ENCODE measurements at places on chromosomes 13 and 19.

GRCh38 chr13:112889351-112890290 lies 79.4 kb upstream of the MCF2L start:
- DNase-seq, result no peak
- H3K4me1 ChIP-seq, result peaks cover 6% of the 10 kb centered on the region
- peaks cover 12% of the 10 kb centered on the region for H3K27me3 ChIP-seq
- no peaks in the 10 kb centered on the region for H3K36me3 ChIP-seq

DNA sequence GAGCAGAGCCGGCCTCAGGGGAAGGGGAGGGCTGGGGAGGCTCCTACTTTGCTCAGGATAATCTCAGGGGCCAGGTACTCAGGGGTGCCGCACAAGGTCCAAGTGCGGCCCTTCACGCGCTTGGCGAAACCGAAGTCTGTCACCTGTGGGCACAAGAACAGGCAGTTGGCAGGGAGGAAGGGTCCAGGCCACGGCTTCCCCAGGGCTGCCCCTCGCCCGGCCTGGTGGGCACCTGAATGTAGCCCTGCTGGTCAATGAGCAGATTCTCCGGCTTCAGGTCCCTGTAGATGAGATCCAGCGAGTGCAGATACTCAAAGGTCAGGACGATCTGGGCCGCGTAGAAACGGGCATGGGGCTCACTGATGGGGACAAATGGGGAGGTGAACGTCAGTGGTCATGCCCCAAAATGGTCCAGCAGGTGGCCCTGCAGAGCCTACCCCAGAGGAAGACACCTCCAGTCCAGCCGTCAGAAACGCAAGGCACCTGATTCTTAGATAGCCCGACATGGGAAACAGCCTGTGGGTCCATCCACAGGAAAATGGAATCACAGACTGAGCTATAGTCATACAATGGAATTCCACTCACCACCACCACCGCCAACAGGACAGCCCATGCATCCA lies 7.1 kb upstream of the SAMD1 start:
- no peaks in the 10 kb centered on the region for H3K36me3 ChIP-seq
- no peak overlapping the region for H3K4me3 ChIP-seq
- no peak for DNase-seq
- no peaks in the 10 kb centered on the region for H3K4me1 ChIP-seq
- no peaks in the 10 kb centered on the region for H3K27me3 ChIP-seq
- H3K27ac ChIP-seq, result no peak overlapping the region

GRCh38 chr19:33312065-33312464 lies 9.7 kb upstream of the CEBPA start:
- H3K27ac ChIP-seq, result no peak overlapping the region
- DNase-seq, result no peak
- H3K4me3 ChIP-seq, result no peak overlapping the region
- H3K36me3 ChIP-seq, result no peaks in the 10 kb centered on the region

GRCh38 chr13:27401210-27401609 lies 23.2 kb upstream of the GTF3A start:
- H3K4me1 ChIP-seq, result no peaks in the 10 kb centered on the region
- DNase-seq, result no peak
- no peak overlapping the region for H3K27ac ChIP-seq
- H3K4me3 ChIP-seq, result no peak overlapping the region
- no peaks in the 10 kb centered on the region for H3K36me3 ChIP-seq

DNA sequence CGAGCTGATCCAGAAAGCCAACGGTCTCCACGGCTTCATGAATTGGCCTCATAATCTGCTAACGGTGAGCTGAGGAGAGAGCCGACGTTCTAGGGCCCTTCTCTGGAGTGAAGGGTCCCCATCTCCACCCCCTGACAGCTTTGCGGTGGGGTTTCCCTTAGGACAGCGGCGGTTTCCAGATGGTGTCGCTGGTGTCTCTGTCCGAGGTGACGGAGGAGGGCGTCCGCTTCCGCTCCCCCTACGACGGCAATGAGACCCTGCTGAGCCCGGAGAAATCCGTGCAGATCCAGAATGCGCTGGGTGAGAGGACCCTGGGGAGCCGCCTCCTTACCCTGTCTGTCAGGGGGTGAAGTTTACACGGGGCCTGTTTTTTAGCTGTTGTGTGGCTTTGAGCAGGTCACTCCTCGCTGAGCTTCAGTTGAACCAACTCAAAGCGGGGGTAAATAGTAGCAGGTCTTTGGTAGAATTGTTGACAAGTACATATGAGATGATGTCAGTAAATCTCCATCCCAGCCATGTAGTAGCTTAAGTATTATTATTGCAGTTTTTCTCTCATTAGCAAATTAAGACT lies 801 bp downstream of the QTRT1 start:
- DNase-seq, result no peak
- no peaks in the 10 kb centered on the region for H3K27me3 ChIP-seq
- peaks cover 8% of the 10 kb centered on the region for H3K4me1 ChIP-seq
- peak overlapping the region; percentile 95 for H3K4me3 ChIP-seq
- H3K36me3 ChIP-seq, result no peaks in the 10 kb centered on the region

DNA sequence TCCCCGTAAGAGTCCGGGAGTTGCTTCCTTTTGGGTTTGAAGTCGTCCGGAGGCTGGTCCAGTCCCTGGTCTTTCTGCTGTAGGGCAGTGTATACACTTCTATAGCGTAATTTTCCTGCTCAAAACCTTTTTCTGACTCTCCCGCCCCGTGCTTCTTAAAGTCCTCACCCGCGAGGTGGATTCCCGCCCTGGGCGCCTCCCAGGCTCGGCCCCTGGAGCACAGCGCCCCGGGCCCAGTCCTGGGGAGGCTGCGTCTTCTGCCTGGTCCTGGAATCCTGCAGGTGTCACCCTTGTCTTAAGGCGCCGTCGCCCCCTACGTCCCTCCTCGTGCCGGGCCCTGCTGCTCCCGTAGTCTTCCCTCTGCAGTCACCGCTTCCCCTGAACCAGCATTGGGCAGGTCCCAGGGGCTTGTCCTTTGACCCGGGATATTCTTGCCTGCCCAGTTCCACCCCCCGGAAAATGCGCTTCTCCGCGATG lies 34.4 kb upstream of the ZNF808 start:
- no peak for DNase-seq
- H3K4me1 ChIP-seq, result no peaks in the 10 kb centered on the region
- H3K27ac ChIP-seq, result no peak overlapping the region
- peaks cover 3% of the 10 kb centered on the region for H3K36me3 ChIP-seq
- H3K27me3 ChIP-seq, result no peaks in the 10 kb centered on the region

- H3K27me3 ChIP-seq, result no peaks in the 10 kb centered on the region
- H3K4me3 ChIP-seq, result no peak overlapping the region
- no peaks in the 10 kb centered on the region for H3K36me3 ChIP-seq
- DNase-seq, result no peak
- H3K4me1 ChIP-seq, result peaks cover 10% of the 10 kb centered on the region
These were observed 2.8 kb downstream of the BRME1 start for GRCh38 chr19:13902993-13903555.

DNA sequence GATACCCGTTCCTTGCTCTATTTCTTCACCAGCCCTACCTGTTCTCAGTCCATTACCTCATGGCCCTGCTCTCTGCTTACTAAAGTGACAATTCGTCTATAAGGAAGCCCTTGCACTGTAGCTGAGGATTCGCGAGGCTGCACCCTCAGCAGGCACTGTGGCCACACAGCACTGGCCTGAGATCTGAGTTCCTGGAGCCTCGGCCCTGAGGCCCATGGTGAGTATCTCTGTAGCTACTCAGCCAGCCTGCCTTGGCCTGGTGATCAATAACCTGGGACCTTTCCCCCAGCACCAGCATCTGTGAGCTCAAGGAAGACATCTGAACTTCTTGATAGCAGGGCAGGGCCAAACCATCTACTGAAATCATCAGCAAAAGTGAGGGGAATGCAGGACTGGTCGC lies 90.7 kb downstream of the RGCC start:
- H3K36me3 ChIP-seq, result no peaks in the 10 kb centered on the region
- peaks cover 6% of the 10 kb centered on the region for H3K27me3 ChIP-seq
- DNase-seq, result no peak
- peaks cover 3% of the 10 kb centered on the region for H3K4me1 ChIP-seq
- H3K27ac ChIP-seq, result no peak overlapping the region

GRCh38 chr19:5784581-5785147 lies at the start of gene PRR22:
Gene PRR22, minus strand, starts transcription at chr19:5784746. Its CDS starts 86 bp downstream, at chr19:5784660.
- H3K4me1 ChIP-seq, result peaks cover 5% of the 10 kb centered on the region
- H3K27me3 ChIP-seq, result no peaks in the 10 kb centered on the region
- no peak within 1 kb of the TSS for H3K27ac ChIP-seq
- DNase-seq, result no peak
- peaks cover 5% of the 10 kb centered on the region for H3K36me3 ChIP-seq

DNA sequence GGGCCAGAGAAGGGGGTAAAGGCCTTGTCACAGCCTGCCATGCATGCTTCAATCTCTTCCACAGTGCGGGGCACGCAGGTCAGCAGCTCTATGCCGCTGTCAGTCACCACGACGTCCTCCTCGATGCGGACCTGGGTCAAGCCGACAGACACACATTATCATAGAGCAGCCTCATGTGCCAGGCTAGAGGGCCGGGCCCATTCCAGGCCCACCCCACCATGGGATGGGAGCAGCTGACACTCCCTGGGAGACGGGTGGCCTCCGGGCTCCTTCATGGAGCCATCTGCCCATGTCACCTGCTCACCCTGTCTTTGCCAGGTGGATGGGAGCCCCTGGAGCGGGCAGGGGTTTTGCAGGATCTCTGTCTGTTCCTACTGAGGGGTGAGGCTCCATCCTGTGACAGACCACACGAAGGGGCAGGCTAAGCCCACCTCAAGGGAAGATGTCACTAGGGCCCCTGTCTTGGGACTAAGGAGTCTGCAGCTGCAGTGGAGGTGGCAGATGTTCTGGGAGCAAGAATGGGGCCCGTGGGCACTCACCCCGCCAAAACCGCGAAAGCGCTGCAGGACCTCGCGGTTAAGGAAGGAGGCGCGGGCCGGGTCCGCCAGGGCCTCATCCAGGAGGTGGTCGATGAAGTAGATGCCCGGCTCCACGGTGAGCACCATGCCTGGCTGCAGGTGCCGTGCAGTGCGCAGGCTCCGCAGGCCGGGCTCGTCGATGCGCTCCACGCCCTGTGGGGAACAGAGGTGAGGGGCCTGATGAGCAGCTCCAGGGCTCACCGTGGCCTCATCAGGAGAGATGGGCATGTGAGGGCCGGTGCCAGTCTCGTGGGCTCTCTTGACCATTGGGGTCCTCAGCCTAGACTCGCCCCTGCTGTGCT lies 14.1 kb downstream of the CEBPG start:
- peak overlapping the region; percentile 45 for H3K27ac ChIP-seq
- no peak for DNase-seq
- no peaks in the 10 kb centered on the region for H3K27me3 ChIP-seq
- H3K4me1 ChIP-seq, result peaks cover 11% of the 10 kb centered on the region
- H3K36me3 ChIP-seq, result peaks cover 5% of the 10 kb centered on the region

- peaks cover 53% of the 10 kb centered on the region for H3K27me3 ChIP-seq
- no peaks in the 10 kb centered on the region for H3K4me1 ChIP-seq
- no peak for DNase-seq
- H3K36me3 ChIP-seq, result no peaks in the 10 kb centered on the region
- no peak overlapping the region for H3K4me3 ChIP-seq
These were observed 59.3 kb upstream of the ABCC4 start for GRCh38 chr13:95360464-95361097.

DNA sequence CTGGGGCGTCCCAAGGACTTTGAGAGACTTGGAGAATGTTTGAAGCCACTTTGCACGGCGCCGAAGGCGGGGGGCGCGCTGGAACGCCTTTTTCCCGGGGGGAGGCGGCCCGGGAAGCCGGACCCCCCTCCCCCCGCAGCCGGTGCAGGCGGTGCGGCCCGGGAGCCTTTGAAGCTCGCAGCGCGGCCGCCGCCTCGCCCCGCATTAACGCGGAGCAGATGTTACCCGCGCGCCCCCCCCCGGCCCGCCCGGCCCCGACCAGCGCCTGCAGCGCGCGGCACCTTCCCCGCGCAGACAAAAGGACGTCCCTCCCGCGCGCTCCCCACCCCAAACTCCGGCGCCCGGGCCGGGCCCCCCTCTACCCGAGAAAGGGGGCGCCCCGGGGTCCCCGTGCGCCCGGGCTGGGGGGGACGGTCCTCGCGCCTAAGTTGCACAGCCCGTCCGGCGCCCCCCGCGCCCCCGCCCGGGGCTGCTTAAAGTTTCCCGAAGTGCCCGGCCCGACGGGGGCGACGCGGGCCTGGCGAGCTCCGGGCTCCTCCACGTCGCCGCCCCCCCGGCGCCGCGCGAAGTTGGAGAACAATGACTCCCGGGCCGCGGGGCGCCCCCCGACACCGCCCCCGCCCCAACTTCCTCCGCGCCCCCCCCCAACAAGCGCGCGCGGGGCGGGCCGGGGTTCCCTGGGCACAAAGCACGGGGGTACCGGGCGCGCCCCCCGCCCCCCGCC lies 685 bp downstream of the TCF3 start:
- no peaks in the 10 kb centered on the region for H3K36me3 ChIP-seq
- H3K27ac ChIP-seq, result peak overlapping the region; percentile 86
- DNase-seq, result no peak
- H3K27me3 ChIP-seq, result peaks cover 2% of the 10 kb centered on the region

GRCh38 chr19:41994521-41994971 lies 516 bp upstream of the ATP1A3 start:
- H3K36me3 ChIP-seq, result peaks cover 14% of the 10 kb centered on the region
- no peak for DNase-seq
- peak overlapping the region; percentile 66 for H3K4me3 ChIP-seq
- peaks cover 18% of the 10 kb centered on the region for H3K27me3 ChIP-seq
- no peak overlapping the region for H3K27ac ChIP-seq
- H3K4me1 ChIP-seq, result peaks cover 24% of the 10 kb centered on the region

DNA sequence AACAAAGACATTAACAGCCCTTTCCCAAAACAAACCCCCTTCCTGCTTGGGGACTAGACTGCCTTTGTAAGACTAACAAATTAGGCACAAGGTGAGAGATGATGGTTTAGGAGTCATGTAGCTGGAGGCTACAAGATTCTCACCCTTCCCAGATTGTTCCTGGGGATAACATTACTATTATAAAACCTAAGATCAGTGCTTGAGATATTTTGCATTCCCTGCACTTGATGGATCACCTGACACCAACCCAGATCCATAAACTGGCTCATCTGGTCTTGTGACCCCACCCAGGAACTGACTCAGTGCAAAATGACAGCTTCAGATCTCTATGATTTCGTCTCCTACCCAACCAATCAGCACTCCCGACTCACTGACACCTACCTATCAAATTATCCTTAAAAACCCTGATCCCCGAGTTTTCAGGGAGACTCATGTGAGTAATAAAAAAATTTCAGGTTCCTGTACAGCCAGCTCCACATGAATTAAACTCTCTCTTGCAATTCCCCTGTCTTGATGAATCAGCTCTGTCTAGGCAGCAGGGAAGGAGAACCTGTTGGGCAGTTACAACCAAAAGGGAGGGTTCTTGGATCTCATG lies 2.4 kb upstream of the ZNF616 start:
- H3K4me3 ChIP-seq, result no peak overlapping the region
- H3K4me1 ChIP-seq, result peaks cover 24% of the 10 kb centered on the region
- no peaks in the 10 kb centered on the region for H3K27me3 ChIP-seq
- DNase-seq, result no peak
